ENCODE measurements at places on chromosomes 1 and 21.

DNA sequence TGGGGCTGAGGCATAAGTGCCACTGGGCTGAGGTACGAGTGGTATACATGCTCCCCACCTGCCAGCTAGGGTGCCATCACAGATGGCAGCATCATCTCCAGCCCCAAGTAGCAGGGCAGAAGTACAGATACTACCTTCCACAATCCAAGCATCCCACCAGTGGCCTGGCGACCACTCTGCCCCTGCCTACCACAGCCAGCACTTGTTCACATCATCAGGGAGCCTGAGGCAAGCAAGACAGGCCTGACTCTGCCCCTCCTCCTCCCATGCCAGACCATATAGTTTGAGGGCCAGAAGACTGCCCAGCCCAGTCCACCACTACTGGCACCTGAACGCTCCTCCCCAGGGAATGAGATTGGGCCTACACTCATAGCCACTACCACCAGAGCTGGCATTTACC lies 84.6 kb downstream of the SPATA6 start:
- no peak for DNase-seq

GRCh38 chr1:58133562-58133961 lies 413.0 kb downstream of the OMA1 start:
- DNase-seq = no peak

- DNase-seq = no peak
Measured at GRCh38 chr1:58823481-58824010, 39.7 kb upstream of the JUN start.

DNA sequence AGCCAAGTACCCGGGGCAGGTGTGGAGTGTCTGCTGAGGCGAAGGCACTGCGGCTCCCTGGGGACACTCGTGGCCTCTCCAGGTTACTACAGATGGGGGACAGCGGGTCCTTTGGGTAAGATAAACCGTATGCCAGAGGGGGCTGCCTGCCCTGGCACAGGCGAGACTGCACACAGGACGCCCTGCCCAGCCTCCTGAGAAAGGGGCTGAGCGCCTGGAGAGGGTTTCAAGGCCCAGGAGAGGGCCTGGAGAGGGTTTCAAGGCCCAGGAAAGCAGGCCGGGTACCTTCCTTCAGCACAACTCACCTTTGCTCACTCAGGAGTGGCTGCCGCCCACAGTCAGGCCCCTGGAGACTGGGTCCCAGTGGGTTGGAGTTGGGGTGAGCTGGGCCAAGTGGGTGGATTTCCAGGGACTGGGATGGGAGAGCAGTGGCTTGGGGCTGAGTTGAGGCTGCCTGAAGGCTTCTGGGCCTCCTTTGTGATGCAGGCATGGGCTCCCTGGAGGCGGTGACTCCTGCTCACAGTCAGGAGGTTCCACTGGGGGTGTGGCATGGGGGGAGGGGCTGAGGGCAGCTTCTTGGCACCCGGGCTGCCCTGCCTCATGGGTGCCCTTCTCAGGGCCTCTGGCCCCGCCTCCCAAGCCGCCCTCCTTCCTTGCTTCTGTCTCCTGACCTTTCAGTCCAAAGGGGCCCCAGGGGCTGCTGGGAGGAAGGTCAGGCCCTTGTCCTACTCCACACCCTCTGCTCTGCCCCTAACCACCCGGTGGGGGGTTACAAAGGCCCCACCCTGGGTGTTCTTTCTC lies at the start of gene MMEL1:
Gene MMEL1 (minus strand): TSS at position 456 of the 801 bp plus-strand sequence. CDS start 3,532 bp downstream, outside the sequence.
- DNase-seq = no peak

DNA sequence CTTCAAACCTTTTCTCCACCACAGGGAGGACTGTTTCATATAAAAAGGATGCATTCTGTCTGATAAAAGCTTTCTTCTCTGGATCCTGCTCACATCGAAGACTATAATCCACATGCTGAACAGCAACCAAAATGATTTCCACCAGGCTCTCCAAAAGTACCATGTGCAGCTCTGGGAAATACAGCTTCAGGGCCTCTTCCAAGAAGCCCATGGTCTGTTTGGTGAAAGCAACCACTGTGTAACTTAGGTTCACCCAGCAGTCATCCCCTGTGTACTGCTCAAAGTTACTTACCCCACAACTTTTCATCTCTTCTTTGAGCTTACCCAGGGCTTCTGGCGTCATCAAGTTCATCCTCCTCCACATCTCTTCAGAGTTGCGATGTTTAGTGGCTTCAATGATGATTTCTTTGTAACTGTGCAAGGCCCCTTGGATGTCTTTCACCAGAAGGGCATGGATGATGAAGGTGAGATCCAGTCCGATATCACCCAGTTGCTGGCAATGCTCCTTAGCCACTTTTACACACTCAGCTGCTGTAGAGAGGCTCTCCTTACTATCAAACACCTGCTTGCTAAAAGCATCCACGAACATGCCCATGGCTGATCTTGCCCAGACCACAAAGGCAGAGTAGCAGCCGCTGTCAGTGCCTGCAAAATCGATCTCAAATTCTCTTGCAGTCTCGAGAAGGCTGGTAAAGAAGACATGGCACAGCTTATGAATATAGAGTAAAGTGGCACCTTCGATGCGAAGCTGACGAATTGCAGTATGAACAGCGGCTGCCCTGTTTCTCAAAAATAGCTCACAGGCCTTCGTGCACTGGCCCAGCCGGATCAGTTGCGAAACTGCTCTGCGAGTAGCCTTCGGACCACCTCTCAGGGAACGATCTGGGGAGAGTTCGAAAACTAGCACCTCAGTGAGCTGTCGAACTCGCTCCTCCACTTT lies 1.7 kb downstream of the EXOC8 start:
- DNase-seq = no peak

- no peak for DNase-seq
Measured at GRCh38 chr1:152519851-152520250, 5.6 kb downstream of the CRCT1 start.

GRCh38 chr1:31831397-31832378 lies 15.9 kb upstream of the SPOCD1 start:
- no peak for DNase-seq

GRCh38 chr1:106613861-106614260 lies 442.6 kb upstream of the PRMT6 start:
- DNase-seq = no peak

- DNase-seq = no peak
Measured at GRCh38 chr1:230220907-230221306, 153.9 kb downstream of the GALNT2 start.
